ENCODE measurements at places on chromosomes 12 and 14. TPM values are rescaled to one million over a fixed set of nuclear protein-coding genes. Genes with fewer than 3 reads are reported as not detected.

GRCh38 chr12:121287267-121287954 lies 9.1 kb downstream of the CAMKK2 start:
- H3K4me1 ChIP-seq = no peaks in the 10 kb centered on the region
- no peak overlapping the region for H3K27ac ChIP-seq
- H3K4me3 ChIP-seq = no peak overlapping the region
- DNase-seq = no peak
- H3K27me3 ChIP-seq = no peaks in the 10 kb centered on the region

GRCh38 chr14:29528889-29529288 lies 398.8 kb downstream of the PRKD1 start:
- H3K4me3 ChIP-seq = no peak overlapping the region
- H3K36me3 ChIP-seq = no peaks in the 10 kb centered on the region
- no peaks in the 10 kb centered on the region for H3K27me3 ChIP-seq
- H3K27ac ChIP-seq = no peak overlapping the region

- H3K27ac ChIP-seq = peak overlapping the region; percentile 99
- peaks cover 64% of the 10 kb centered on the region for H3K4me1 ChIP-seq
- peak overlapping the region; percentile 96 for H3K4me3 ChIP-seq
- peaks cover 20% of the 10 kb centered on the region for H3K36me3 ChIP-seq
- peak; percentile 95 for DNase-seq
These were observed 736 bp upstream of the PHLDA1 start for GRCh38 chr12:76032043-76032981.

GRCh38 chr12:113010701-113011100 lies 32.4 kb downstream of the OAS2 start:
- H3K27me3 ChIP-seq = peaks cover 3% of the 10 kb centered on the region
- H3K36me3 ChIP-seq = peaks cover 35% of the 10 kb centered on the region
- no peak for DNase-seq

GRCh38 chr14:90336985-90337384 lies 5.2 kb upstream of the NRDE2 start:
- H3K36me3 ChIP-seq = no peaks in the 10 kb centered on the region
- H3K4me1 ChIP-seq = peaks cover 2% of the 10 kb centered on the region
- DNase-seq = no peak
- H3K27me3 ChIP-seq = peaks cover 53% of the 10 kb centered on the region

The KRT74 gene
- total RNA-seq = not detected

The DAAM1 gene
- total RNA-seq = 21.3 TPM
